Right atrium auricular region (tissue), 2 donors: ENCODE measurements at places on chromosomes 12 and 14.

GRCh38 chr14:101412739-101413138 is 148.6 kb upstream of the DIO3 start:
- DNase-seq: no peak

DNA sequence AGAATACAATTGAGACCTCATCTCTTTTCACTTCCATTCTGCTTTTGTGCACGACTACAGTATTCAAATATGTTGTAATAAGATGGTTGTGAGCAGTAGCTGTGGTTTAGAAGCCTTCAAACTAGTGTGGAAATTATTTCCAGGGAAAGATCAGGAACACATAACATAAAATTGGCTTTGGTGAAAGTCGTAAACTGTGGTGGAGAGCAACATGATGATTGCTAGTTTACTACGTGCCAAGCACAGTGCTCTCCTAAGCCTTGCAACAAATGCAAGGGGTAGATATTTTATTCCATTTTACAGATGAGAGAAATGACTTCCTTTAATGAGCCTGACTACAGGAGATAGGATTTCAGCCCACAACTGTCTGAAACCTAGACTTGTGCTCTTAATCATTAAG is 172.4 kb upstream of the LMNTD1 start:
- no peak for DNase-seq

DNA sequence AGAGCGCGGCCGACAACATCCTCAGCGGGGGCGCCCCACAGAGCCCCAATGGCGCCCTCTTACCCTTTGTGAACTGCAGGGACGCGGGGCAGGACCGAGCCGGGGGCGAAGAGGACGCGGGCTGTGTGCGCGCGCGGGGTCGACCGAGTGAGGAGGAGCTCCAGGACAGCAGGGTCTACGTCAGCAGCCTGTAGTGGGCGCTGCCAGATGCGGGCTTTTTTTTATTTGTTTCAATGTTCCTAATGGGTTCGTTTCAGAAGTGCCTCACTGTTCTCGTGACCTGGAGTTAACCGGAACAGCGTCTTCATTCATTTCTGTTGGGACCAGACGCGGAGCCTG is 103.8 kb upstream of the FKBP4 start:
- no peak for DNase-seq

DNA sequence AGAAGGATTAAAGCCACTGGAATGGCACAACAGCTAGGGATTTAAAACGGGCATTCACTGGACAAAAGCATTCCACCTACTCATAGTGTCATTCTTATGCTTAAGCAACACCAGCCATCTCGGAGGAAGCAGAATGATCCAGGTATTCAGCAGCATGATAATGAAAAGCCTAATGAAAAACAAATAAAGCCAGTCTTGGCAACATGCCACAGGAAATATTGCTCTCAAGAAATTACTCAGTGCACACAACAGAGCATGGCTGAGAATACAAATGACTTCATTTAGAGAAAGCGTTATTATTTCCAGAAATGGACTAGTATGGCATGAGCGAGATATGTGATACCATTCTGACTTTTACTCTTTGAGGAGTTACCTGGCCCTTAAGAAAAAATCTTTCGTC is 442.2 kb downstream of the APAF1 start:
- no peak for DNase-seq

DNA sequence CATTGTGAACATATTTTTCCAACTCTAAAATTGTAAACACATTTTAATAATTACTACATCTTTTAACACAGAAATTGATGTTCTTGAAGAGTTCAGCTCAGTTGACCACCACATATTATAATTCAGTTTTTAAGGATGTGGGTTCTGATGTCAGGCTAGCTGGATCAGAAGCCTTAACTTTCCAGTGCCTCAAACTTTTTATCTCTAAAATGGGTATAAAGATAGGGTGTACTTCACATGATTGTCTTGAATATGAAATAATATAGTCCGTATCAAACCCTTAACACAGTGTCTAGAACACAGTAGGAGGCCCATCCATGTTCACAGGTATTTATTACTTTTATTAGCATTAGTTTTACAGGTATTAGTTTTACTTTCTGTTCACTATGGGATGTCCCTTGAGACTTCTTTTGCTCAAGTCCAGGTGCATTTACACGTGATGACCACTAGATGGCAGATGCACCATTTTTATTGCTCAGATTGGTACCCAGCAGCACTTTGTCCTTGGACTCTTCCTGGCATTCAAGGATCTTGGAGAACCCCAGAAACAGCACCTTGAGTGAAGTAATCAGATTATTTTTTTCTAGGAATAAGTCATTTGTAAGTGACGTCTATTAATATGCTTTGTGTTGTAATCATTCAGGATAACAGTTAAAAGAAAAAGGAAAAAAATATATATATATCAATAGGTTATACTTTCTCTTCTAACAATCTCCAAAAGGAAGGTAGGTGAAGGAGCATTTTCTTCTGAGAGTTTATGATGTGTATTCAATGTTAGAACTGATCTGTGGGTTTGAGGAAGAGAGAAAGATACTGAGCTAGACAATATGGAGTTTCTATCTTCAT is 580.2 kb downstream of the ETNK1 start:
- no peak for DNase-seq

DNA sequence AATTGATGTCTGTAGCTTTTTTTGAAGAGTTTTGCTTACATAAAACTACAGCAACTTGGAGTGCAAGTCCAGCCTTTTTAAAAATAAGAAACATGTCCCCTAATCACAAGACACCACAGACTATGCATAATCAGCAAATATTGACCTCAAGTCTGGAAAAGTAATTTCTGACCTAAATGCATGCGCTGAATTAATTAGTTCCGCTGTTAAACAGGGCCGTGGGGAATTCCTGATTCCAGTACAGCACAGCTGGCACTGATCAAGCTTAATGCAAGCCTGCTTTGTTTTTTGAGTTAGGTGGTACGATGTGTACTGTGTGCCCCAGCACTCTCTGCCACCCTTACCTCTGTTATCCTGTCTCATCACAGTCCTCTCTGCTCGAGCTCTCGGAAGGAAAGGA is 9.2 kb downstream of the MLH3 start:
- DNase-seq: no peak

GRCh38 chr12:122845865-122846621 is 10.8 kb downstream of the HIP1R start:
- no peak for DNase-seq

DNA sequence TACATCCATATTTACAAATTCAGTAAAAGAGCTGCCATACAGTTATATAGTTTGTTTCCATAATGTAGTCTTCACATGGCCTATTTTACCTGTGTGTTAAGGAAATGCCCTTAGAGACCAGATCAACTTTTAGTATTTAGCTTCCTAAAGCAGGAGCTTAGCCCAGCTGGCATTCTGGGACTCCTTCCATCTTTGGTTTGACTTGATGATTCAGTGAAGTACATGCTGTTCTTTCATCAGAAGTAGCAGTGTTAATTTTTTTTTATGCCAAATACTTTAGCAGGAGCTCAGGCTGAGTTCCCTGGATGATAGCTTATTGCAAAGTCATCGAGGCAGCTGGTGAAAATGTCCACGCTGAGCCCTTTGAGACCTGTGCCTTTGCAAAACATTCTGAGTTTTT is 101.0 kb downstream of the FOXG1 start:
- no peak for DNase-seq

DNA sequence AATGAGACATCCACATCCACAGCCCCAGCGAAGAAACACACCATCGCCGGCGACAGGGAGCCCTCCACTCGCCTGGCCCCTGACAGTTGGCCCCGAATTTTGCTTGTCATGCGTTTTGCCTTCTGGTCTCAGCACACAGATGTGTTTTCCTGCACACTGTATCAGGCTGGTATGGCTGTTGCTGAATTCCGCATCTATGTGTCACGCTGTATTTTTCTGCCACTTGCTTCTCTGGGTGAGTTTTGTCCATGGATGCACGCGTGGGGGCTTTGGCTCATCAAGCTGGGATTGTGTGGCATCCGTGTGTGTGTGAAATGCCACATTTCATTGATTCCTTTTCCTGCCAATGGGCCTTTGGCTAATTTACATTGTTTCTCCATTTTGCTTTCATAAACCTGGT is 26.5 kb downstream of the ARL6IP4 start:
- DNase-seq: no peak

DNA sequence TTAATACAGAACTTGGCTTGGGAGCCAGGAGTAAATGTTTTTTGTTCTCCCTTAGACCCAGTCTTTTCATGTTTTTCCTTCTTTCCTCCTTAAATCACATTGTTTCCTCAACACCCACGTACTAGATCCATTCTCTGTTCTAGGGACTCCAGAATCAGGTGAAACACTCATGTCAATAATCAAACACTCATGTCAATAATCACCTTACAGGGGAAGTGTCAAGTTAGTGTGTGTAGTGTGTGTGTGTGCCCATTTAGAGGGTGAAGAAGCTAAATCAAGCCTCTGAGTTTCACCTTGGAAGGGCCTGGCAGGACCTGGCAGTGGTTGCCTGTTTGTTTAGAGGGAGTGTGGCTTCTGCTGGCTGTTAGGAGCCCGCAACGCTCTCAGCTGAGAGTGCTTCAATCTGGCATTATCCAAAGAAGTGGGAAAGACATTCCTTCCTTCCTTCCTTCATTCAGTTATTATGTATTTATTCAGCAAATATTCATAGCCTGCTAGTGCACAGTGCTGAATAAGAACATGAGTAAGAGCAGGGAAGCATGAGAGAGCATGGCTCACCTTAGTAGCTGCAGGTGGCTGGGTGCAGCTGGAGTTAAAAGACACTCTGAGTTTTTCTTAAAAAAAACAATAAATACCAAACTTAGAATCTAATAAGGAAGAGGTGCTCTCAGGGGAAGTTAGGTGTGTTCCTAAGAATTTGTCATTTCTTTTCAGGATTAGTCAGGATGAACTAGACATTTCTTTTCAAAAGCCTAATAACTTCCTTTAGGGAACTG is 17.6 kb upstream of the EID3 start:
- no peak for DNase-seq

- DNase-seq: no peak
These were observed 6.3 kb upstream of the EVL start for GRCh38 chr14:100058777-100059437.

GRCh38 chr12:89417246-89417977 is 65.1 kb upstream of the DUSP6 start:
- no peak for DNase-seq

GRCh38 chr12:132296063-132296462 is 33.3 kb downstream of the GALNT9 start:
- DNase-seq: no peak

- DNase-seq: no peak
These were observed 16.7 kb upstream of the TMEM106C start for GRCh38 chr12:47946413-47947323.

DNA sequence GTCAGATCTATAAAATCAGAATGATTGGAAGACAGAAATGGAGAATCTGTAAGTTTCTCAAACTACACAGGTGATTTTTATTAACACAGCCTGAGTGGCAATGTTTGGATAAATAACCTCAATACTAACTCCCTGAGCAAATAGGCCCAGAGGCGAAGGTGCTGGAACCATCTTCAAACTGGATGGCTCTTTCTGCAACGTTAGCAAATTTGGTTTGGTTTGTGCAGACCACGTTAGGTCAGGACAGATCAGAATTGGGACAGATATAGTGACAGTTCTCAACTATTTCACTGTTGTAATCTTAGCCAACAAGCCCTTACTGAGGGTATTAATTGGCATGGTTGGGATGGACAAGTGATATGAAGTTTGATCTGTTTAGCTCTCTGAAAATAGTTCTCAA is 9.1 kb upstream of the CLEC9A start:
- no peak for DNase-seq

DNA sequence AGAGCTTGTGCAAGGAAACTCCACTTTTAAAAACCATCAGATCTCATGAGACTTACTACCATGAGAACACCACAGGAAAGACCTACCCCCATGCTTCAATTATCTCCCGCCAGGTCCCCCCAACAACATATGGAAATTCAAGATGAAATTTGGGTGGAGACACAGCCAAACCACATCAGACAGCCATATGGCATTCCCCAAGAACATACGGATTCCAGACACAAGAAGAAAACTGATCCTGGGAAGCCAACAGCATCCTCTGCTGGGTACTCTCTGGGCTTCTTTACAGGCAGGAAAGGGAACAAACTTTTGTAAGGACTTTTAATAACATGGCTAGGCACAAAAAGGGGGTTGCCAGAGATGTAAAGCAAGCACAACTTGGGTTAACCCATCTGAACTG is 127.2 kb downstream of the TMEM132C start:
- DNase-seq: no peak

DNA sequence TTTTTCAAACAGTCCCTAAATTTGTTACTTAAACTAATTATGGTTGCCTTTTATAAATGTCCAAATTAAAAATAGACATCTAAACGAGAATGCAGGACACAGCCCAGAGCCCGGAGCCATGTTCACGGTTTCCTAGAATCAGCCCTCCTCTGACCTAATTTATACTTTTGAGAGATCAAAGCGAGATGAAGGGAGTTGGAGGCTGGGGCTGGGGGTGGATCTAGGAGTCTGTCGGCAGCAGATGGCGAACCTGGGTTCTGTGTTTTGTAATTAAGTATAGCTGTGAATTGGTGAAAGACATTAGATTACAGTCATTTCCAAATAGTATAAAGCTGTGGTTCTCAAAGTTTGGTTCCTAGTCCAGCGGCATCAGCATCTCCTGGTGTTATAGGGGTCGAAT is 210.1 kb downstream of the SLC41A2 start:
- no peak for DNase-seq

GRCh38 chr12:26572137-26572536 is 260.9 kb downstream of the ITPR2 start:
- DNase-seq: no peak

DNA sequence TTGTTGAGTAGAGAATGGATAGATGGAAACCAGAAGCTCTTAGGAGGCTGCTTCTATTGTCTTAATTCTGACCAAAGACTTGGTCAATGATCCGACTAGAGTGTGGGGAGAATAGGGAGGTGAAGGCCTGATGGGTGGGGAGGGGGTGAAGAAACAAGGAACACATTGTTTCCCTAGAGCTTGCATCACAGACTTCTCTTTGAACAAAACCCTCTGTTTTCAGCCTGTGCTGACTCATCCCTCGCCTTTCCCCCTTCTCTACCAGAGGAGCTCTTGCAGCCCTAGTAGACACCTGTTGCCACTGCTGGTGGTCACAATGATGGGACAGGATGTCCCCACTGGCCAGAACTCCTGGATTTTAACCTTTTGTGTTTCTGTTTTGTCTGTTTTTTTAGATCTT is 46.8 kb upstream of the CISTR start:
- DNase-seq: no peak
